ENCODE measurements at places on chromosomes 11 and 22.

- no peak for DNase-seq
Observed at GRCh38 chr11:119745776-119746535, 17.0 kb upstream of the NECTIN1 start.

DNA sequence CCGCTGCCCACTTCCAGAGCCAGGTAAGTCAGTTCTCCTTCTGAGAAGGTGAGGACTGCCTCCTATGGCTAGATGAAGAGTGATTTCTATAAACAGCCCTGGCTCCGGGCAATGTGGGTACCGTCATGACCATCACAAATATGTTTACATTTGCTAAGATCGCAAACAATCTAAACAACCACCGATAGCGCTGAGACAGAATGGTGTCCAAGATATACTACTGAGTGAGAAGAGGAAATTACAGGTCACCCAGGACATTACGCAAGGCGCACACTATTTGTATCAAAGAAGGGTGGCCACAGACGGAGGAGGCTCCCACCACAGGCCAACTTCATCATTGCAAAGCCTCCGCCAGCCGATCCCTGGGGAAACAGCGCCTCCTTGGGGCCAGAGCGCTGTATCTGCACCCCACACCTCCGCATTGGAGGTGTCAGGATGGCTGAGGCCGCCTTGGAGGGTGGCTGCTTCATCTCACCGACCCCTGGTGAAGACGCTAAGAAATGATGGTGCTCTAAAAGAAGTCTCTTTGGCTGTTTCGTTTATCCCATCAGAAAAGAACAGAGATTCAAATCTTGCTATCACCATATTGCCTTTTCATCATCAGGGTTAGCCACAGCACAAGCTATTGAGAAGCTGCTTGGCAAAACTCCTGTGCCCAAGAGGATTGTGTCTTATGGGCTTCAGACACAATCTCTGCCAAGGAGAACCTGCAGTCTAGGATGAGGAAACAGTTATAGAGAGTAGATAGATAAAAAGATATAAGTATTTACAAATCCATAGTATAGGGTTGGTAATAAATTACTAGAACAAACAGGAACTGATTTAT lies 12.3 kb upstream of the ASRGL1 start:
- peak; percentile 25 for DNase-seq

DNA sequence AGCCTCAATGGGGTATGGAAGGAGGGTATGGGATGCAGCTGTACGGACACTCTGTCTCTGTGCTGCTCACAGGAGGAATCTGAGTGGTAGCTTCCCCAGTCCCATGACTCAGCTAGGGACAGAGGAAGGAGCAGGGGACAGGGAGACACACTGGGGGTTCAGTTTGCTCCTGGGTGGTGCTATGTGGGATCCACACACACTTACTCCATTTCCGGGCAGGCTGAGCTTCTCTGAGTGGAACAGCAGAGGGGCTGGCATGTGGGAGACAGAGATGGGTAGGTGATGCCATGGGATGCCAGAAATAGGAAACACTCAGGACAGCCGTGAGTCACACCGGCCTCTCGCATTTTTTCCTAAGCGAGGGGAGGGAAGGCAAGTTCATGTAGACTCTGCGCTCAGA lies 59.2 kb upstream of the KIRREL3 start:
- DNase-seq: no peak

- no peak for DNase-seq
Observed at GRCh38 chr22:20857247-20857643, 1.4 kb downstream of the PI4KA start.

DNA sequence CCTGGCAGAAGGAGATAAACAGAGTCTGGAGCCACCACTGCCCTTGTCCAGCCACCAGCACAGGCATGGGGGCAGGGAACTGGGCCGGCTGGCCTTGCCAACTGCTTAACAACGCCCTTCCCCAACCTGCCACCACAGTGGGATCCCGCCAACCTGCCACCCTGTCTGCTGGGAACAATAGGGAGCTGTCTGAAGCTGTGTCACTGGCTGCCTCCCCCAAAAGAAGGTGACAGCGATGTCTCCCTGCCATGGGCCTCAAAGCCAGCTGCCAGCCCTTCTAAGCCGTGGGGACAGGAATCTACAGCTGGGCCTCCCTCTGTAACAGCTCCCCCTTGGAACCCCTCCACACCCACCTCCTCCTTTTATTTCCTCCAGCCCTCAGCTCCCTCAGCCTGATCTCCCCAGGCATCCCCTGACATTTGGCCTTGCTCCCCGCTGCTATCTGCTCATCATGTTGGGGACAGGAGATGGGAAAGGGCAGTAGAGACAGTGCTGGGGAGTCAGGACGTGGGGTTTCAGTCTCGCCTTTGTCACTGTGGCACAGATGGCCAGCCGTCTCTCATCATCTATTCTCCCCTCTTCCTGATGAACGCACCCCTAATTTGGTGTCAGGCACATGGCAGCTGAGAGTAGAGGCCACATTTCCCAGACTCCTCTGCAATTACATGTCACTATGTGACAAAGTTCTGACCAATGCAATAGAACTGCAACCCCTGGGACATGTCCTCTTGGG lies 51.3 kb upstream of the PRDM11 start:
- DNase-seq: no peak

DNA sequence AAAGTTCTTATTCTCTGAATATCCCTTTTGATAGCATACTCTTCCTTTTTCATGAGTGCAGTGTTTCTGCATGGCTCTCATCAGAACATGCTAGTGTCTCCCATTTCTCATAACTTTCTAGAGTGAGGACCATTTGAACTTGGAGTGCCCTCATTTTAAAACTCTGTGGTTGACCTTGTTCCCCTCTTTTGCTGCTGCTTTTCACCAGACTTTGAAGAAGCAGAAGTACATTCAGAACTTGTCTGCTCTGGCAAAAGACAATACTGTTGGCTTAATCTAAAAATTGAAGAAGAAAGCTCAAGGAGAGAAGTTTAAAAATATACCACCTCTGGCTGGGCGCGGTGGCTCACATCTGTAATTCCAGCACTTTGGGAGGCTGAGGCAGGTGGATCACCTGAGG lies 35.0 kb downstream of the PPARA start:
- DNase-seq: no peak

- DNase-seq: no peak
Observed at GRCh38 chr11:34874202-34874601, 42.0 kb downstream of the APIP start.

DNA sequence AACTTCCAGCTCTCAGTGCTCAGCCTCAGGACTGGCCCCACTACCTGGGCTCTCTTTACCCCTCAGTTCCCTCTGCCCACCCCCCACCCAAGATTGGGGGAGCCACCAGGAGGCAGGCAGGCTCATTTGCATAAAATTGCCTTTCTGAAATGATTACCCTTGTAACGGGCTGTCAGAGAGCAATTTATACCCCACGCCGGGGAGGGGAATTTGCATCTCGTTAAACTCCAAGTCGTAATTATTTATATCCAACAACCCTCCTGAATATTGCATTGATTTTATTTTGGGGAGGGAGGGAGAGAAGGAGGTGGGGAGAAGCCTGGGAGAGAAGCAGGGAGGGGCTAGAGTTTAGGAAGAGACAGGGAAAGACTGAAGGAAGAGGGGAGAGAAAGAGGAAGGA lies 8.3 kb downstream of the NRXN2 start:
- no peak for DNase-seq

GRCh38 chr11:107041088-107041444 lies 22.8 kb upstream of the GUCY1A2 start:
- DNase-seq: no peak

DNA sequence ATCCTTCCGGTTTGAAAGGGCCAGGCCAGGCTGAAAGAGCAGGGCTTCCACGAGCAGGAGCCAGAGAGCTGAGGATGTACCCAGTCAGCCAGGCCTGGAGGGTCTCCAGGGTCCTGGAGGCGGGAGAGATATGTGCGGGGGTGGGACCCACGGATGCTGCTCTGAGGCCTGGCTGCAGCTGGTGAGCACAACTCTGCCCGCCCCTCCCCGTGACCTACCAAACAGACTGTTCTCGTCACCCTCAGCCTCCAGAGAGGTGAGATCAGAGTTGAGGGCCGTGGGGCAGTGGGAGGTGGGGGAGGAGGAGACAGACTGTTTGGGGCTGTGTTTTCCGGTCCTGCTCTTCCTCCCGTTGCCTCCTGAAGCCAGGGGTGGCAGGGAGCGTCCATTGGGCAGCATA lies 42.2 kb downstream of the TRIOBP start:
- DNase-seq: no peak

GRCh38 chr11:60914633-60915247 lies 782 bp downstream of the TMEM109 start:
- DNase-seq: no peak

- no peak for DNase-seq
Observed at GRCh38 chr11:121330614-121331435, 38.3 kb downstream of the SC5D start.

DNA sequence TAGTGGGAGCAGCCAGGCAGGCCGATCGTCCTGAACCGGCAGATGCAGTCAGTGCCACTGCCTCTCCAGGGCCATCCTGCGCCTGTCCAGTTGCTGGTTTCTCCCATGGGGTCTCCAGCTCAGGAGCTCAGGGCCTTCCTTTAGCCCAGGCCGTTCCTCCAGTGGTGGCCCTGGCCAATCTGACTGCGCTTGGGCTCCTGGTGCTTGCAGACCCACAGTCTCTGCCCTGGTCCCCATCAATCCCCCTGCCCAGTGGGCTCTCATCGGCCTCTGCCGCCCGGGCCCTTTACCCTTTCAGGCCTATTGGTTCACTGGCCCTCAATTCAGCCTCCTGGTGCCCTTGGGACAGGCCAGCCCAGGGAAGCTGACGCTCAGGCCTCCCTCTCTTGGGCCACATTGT lies 29.2 kb upstream of the TSKU start:
- no peak for DNase-seq

DNA sequence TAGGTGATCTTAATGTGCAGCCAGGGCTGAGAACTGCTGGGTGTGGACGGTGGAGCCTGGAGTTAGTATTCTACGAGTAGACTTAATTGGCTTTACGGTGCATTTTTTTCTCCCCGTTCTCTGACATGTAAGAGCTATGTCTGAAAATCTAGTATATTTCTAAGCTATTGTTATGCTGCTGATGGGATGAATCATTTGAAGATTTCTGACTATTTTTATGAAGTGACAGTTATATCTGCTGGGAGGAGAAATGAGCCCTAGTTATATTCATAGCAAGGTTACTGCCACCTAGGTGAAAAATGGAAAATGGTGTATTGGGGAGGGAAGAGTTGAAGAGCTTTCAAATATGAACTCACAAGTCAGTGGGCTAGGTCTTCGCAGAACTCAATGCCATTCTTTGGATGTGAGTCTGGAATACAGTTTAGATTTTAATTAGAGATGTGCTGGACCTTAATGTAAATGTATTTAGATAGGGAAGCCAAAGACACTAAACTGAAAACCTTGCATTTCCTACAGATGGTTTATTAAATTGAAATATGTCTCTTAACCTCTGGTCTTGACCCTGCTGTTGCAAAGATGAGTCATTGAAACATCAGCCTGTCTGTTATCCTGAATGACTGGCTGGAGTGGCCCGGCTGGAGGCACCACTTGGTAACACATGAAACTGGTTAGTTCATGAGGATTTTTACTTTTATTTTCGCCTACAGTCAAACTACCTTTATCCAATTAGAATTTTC lies 293.7 kb downstream of the DDX10 start:
- DNase-seq: no peak

DNA sequence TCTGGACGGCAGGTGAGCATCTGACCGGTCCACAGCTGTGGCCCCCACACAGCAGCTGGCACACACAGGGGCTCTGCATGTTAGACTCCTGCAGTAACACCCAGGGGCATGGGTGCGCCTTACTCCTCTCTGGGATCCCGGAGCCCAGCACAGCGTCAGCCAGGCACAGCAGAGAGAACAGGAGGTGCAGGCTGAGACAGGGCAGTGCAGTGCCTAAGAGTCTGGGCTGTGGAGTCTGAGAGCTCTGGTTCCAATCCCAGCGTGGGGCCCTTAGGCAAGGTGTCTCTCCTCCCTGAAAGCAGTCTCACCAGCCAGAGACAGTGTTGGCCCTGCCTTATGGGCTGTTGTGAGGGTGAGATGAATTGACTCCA lies 2.3 kb downstream of the NUDT8 start:
- DNase-seq: no peak

GRCh38 chr22:40404251-40405177 lies 34.1 kb downstream of the SGSM3 start:
- no peak for DNase-seq

DNA sequence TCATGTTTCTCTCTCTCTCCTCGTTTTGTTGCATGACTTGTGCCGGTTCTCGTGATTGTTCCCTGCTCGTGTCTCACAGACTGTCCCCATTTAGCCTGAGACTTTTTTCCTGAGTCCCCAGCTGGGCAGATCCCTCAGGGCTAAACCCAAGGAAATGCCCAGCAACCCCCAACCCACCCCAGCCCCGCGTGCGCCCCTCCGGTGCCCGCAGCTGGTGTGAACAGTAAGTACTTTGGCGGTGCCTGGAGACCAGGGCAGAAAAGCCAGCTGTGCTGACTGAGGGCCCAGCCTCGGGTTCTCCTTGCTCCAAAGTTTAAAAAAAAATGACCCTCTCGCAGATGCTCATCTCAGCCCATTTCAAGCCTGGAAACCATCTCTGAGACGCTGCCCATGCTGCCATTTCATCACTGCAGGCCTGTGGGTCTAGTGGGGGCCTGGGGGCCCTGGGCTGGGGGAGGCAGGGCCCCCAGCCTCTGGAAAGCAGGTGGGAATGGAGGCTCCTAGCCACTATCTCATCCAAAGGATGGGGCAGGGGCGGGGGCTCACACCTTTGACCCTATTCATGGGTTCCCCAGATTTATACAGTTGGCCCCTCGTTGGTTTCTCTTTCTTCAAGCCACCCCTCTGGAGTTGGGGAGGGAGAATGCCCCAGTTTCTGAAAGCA lies 41.8 kb downstream of the KCNC1 start:
- DNase-seq: no peak

GRCh38 chr11:129930743-129931142 lies 35.4 kb upstream of the NFRKB start:
- DNase-seq: no peak

DNA sequence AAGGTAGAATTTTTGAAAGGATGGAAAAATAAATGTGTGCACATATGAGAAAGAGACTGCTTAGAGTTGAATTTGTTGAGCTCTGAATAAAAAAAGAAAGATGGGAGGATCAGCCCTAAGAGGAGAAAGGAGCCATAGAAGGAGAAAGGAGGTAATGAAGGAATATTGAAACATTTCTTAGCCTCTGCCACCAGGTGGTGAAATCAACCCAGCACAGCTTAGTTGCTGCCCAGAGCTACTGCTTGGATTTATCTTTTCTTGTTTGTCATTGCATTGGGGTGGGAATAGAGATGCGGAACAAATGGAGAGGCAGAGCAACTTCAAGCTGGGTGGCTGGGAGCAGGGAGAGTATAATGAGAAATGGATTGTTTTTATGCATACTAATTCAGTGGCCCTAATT lies 80.4 kb downstream of the SERGEF start:
- no peak for DNase-seq

DNA sequence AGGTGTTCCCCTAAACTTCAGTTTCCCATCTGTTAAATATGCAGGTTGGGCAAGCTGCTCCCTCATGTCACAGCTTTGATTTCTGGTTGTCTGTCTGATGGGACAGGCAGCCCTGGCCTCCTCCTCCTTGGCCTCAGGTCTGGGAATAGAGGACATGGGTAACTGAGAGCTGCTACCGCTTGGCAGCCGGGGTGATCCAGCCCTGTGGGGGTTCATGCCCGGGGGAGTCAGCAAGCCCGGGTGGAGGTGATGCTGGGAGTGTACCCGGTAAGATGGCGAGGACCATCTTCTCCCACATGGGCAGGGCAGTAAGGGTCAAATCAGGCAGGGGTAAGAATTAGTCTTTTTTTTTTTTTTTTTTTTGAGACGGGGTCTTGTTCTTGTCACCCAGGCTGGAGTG lies 845.0 kb downstream of the TBC1D22A start:
- no peak for DNase-seq
